ENCODE measurements at places on chromosomes 16 and 17.

GRCh38 chr17:72520665-72521303 lies 400.0 kb downstream of the SOX9 start:
- DNase-seq: no peak

- no peak for DNase-seq
Measured at GRCh38 chr16:50267151-50267631, 840 bp downstream of the ADCY7 start.

DNA sequence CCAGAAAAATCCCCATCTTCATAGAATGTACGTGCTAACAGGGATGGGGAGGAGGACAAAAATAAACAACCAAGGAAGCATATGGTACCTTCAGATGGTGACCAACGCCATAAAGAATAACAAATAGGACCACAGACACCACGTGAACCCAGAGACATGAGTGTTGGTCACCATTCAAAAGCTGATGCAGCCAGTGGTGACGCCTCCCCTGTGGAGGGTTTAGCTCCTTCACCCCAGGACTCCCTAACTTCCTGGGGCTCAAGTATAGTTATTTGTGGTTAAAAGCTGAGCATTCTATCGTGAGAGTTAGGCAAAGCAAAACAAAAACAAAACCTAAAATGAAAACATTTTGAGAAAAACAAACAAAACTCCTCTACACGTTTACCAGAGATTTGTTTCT lies 184.7 kb downstream of the SOX9 start:
- no peak for DNase-seq

GRCh38 chr17:35568561-35568960 lies 7.9 kb upstream of the SLFN14 start:
- no peak for DNase-seq

- DNase-seq: no peak
Measured at GRCh38 chr17:65173284-65173793, 36.2 kb downstream of the RGS9 start.

DNA sequence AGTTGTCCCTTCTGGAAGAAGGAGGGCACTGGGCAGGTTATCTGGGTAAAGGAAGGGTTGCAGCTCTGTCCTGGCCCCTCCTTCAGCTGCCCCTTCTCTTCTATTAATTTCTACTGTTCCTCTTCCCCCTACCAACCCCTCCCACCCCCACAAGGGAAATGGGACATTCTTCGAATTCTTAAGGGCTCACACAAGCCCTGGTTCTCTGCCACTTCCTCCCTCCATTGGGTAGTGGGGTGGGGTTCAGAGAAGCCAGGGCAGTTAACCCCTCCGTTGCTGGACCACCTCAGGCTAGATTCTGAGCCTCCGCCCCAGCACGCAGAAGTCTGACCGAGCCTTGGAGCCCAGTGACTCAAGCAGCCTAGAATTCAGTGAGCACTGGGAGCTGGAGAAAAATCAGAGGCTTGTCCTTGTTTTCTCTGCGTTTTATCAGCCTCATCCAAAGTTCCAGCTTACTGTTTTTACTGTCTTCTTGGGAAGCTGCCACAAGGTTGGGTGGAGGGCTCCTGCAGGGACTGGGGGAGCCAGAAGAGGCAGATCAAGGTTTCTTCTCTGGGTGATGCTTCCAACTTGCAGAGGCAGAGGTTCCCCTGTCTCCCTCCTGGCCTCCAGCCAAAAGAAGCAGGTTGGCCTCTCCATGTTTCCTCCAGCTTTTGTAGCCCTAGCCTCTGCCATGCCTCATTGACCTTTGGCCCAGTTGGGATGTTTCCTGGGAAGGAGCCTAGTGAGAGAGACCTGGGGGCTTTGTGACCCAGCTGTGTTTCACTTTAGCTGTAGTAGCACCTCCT lies 10.2 kb downstream of the LASP1 start:
- DNase-seq: no peak

- no peak for DNase-seq
Measured at GRCh38 chr17:4908711-4909496, 6.0 kb upstream of the CHRNE start.

Data from right renal pelvis (tissue), 4 donors.